ENCODE measurements at places on chromosomes 3 and 15. TPM values are rescaled to one million over a fixed set of nuclear protein-coding genes. Genes with fewer than 3 reads are reported as not detected.
A peak's percentile ranks its signal among the peaks of the same experiment; 100 is the strongest.

- DNase-seq: peak; percentile 41
Observed at GRCh38 chr15:34318277-34319079, 19.1 kb downstream of the SLC12A6 start.

- no peak for DNase-seq
Observed at GRCh38 chr3:65761446-65762234, 277.1 kb downstream of the MAGI1 start.

- no peak for DNase-seq
Observed at GRCh38 chr15:87224404-87224803, 1032.1 kb downstream of the NTRK3 start.

- no peak for DNase-seq
Observed at GRCh38 chr3:186013312-186013711, 75.5 kb upstream of the TRA2B start.

- no peak for DNase-seq
Observed at GRCh38 chr3:16012086-16012485, 162.4 kb upstream of the GALNT15 start.

GRCh38 chr15:75091814-75092213, 68.4 kb downstream of the PPCDC start:
- DNase-seq: no peak

- no peak for DNase-seq
Observed at GRCh38 chr3:41180396-41180795, 18.9 kb upstream of the CTNNB1 start.

GRCh38 chr3:49421890-49422378, 339 bp downstream of the AMT start:
- DNase-seq: no peak

DNA sequence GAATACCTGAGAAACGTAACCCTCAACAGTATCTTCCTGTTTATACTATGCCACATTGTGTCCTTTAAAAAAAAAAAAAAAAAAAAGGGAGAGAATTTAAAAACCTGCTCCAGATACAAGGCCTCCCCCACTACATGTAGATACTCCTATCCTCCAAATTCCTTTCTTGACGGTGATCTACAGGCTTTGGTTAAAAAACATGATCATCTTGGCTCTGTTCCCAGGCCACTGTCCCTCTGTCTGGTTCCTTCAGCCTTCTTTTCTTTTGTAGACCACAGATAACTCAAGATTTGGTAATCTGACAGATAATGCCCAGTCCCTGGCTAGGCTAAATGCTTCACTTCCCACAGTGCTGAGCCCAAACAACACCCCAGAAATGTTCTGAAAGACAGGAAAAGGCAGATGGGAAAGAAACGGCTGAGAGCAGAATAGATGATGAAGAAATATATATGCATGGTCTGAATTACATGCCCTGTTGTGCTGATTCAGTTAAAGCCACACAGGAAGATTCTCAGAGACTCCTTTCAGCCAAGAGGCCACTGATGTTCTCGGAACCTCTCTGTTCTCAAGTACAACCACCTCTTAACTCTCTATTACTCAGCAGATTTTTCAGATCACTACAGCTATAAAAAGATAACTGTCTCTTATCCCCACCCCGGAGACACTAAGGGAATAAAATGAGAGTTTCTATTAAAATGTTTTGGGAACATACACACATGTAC, 48.3 kb downstream of the NPTN start:
- DNase-seq: no peak

DNA sequence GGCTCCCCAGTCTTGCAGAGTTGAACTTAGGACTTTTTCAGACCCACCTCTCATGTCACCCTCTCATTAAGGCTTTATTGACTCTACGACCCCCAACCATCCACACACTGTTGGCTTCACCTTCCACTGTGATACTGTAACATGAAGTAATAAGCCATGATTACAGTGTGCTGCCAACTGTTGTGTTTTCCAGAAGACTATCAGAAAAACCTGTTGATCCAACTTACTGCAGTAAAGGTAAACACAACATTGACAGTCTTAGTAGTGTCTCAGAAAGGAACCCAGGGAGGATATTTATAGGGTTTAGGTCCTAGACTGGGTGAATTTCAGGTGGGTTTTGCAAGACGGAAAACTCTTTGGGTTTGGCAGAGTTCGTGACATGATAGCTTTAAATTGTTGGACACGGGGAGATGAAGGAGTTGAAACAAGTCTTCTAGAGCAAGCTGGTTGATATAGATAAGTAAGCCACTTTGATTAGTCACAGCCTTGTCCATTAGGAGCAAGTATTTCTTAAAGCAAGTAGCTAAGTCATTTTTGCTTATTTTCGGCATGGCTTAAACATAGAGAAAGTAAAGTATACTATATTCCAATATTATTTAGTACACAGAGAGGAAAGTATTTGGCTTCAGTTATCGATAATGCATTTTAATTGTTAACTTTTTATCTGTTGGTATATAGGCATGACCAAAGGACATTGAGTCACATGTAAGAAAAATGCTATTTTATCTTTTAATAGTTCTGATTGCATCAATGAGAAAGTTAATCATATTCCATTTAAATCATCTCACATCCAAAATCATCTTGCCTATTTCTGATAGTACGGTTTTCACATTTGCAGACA, 2.4 kb upstream of the COL6A5 start:
- no peak for DNase-seq

DNA sequence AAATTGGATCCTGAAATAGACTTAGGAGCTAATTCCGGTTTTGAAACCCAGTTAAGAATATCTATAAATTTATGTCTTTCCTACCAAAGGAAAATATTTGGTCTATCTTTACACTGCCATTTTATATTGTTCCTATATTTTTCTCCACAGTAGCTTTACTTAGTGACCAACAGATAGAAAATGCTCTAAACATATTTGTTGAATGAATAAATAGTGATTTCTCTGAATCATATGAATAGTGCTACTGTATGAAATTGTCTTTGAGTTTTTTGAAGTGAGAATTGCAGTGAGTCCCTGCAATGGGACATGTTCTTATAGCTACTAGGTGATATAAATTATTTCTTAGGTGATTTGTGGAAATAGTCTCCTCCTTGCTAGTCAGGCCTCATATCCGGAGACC, 18.5 kb upstream of the EID1 start:
- DNase-seq: no peak

DNA sequence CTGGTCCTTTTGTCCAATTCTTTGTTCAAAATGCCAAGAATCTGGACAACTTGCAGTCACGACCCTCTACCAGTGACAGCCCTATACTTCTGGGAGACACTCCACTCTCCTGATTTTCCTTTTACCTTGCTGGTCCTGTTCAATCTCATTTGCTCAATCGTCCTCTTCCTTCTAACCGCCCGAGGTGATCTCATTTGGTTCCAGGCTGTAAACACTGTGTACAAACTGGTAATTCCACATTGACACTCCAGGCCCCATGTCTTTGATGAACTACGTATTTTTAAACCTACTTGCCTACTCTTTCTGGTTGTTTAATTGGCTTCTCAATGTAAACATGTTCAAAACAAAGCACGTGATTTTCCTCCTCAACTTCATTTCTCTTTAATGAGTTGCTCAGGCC, 23.7 kb upstream of the C3orf49 start:
- DNase-seq: no peak

DNA sequence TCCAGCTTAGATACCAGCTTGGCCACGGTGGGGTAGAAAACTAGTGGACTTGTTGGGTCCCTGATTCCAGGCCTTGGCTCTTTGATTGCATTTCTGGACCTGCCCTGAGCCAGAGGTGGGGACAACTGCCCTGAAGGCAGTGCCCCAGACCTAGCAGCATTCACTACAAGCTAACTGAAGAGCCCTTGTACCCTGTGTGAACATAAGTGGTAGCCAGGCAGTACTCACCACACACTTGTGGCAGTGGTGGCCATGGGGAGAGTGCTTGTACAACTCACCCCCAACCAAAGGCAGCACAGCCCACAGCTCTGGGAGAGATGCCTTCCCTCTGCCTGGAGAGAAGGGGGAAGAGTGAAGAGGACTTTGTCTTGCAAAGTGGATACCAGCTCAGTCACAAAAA, 177.3 kb upstream of the NAALADL2 start:
- DNase-seq: no peak

DNA sequence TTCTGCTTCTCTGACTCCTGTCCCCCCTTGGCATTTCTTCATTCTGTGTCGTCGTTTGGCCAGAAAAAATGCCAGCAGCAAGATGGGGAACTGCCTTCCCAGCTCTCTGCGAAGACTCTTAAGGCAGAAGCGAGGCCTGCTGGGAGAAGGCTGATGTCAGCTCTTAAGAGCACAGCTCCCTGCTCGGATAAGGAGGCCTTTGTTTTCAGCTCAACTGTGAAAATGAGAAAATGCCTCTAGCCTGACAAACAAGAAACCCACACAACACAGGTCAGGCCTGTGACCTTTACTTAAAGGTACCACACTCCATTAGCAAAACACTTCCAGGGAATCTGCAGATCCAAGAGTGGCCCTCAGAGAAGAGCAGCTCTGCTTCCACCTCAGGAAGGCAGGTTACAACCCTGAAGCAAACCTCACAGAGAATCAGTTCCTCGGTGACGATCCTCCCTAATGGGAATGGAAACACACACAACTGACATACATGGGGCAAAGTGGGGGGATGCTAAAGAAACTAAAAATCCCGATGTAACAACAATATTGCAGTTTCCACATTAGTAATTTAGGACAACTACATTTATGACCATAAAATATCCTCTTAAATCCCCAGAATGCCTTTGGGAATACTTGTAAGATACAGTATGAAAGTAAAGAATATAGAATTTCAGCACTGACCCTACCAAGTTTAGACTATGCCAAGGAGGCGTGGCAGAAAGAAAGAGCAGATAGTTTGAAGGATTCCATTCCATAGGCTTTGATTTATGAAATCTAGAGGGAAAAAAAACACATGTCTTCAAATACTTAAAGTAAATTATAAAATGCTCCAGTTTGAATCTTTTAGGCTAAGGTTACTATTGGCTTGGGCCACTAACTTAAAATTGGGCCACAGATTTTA, 52.1 kb downstream of the VGLL4 start:
- DNase-seq: peak; percentile 54

GRCh38 chr3:53293867-53294266, 38.0 kb upstream of the TKT start:
- no peak for DNase-seq

DNA sequence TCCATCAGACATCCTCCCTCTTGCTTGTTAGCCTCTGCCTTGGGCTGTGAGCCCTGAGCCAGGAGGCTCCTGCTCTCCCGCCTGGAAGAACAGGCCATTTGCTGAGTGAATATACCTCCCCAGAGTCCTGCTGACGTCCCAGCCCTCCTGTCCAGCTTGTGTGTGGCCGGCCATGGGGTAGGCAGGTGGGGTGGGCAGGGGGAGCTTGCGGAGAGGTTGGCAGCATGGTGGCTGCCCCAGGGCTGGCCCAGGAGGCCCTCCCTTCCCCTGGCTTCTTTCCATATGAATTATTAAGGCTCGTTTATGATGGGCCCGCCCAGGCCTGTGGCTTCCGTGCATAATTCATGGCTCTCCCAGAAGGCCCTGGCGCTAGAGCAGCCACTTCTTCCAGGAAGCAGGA, 18.7 kb downstream of the CACNA2D2 start:
- no peak for DNase-seq

DNA sequence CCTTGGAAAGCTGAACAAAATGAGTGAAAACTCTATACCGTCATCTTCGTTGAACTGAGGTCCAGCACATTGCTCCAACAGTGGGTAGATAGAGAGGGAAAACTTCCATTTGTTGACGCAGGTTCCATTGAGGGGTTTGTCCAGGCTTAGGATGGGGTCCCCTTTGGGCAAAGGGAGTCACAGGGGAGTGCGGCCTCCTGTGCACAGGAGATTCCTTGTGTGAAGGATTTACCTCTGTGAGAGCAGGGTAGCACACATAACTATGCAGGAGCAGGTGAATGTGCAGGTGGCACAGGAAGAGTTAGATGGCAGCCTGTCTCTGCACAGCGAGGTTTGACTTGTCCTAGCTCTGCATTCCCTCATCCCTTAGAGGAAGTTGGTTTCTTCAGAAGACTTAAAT, 139.3 kb downstream of the SNRPN start:
- no peak for DNase-seq

GRCh38 chr3:60514866-60515265, 736.4 kb downstream of the FHIT start:
- peak; percentile 15 for DNase-seq

- no peak for DNase-seq
Observed at GRCh38 chr15:85329561-85330422, 50.6 kb upstream of the AKAP13 start.

DNA sequence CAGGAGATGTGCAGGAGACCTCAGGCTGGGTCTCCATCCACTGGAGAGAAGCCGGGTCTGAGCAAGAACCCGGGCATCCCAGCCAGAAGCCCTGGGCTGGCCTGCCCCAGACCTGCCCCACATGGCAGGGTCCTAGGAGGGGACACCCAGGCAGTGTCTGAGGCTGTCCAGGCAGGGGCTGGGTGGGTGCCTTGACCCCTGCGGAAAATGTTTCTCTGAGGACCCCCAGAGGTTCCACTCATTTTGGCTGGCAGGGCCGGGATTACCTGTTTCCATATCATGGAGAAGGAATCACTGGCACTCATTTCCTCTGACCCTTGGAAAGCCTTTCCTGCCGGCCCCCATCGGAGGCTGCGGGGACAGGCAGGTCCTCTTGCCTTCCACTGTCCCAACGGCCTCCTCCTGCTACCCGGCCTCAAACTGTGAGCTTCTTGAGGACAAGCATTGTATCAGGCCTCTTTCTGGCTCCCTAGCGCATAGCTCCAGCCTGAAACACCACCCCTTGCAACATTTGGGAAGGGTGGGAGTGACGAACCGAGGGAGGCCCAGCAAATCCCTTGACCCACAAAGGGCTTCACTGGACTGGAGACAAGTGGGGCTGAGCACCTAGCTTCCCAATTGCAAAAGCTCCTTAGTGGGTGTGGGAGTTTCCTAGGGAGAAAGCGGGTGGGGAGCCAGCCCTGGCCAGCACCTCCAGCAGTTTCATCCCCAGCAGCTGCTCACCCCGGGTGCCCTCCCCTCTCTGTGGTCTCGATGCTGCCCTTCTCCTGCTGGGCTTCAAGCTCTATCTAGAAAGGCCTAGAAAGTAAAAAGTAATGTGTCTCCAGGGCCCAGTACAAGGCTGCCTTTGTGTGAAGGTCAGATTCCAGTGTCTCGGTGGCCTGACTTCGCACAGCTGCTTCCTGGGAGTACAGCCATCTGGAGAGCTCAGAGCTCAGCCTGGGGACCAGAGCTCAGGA, 29.7 kb downstream of the ACSBG1 start:
- no peak for DNase-seq

Gene B3GNT5
- total RNA-seq: 9.7 TPM

Gene SLC15A2
- total RNA-seq: 5.6 TPM

Gene SEMA6D
- 4.6 TPM for total RNA-seq

Gene TTLL13
- 0.41 TPM for total RNA-seq

Gene DAZL
- not detected for total RNA-seq

Gene INSYN1
- 0.77 TPM for total RNA-seq

Gene GNAT1
- not detected for total RNA-seq

Gene CLRN1
- not detected for total RNA-seq

Gene CCDC33
- total RNA-seq: 2.8 TPM

Gene BNC1
- total RNA-seq: 0.49 TPM

Gene NRROS
- total RNA-seq: 7.5 TPM

Gene NKTR
- 170 TPM for total RNA-seq

All from uterus (tissue), 4 donors.